Eye (tissue), 1 donor: ENCODE measurements at places on chromosomes 12 and 14.
A peak's percentile ranks its signal among the peaks of the same experiment; 100 is the strongest.

DNA sequence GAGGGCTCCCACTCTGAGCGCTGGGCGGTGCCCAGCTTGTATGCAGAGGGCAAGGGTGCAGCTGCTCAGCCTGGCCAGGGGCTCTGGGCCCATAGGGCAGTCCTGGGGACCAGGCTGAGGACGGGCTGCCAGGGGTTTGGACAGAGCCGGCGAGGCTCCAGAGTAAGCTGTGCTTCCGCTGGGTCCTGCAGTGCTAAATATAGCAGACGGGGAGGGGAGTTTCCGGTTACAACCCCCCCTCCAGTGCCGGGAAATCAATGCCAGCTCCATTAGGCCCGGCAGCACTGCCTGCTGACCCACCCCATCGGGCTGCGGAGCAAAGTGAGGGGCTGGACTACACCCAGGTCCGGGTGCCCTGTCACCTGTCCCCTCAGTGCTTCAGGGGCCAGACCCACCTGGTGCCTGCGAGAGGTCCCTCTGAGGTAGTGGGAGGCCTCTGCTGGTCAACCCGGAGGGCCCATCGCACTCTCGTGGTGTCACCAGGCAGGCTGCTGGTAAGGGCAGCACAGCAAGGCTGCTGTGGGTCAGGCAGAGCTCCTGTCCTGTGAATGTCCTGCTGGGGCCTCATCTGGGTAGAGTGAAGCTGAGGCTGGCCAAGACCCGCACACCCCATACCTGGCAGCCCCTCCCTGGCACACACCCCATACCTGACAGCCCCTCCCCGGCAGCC is 2.6 kb upstream of the JAG2 start:
- no peak for DNase-seq

GRCh38 chr14:77424862-77425261 is 1.5 kb upstream of the NOXRED1 start:
- no peak for DNase-seq

DNA sequence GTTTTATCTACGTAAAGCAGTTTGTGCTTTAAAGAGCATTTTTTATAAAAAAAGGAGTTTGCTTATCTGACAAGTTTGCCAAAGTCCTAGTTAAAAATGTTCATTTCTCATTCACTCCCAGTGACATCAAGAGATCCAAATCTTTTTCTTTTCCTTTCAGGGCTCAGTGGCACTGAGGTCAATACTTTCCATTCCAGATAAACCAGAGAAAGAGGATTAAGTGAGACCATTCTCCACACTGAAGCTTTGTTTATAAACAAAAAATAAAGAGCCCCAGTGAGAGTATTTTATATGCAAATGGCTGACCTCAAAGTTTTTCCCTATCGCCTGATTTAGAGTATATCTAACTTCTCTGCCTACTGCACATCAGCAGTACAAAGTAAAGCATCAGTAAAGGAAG is 199.8 kb downstream of the ALG10B start:
- DNase-seq = no peak

DNA sequence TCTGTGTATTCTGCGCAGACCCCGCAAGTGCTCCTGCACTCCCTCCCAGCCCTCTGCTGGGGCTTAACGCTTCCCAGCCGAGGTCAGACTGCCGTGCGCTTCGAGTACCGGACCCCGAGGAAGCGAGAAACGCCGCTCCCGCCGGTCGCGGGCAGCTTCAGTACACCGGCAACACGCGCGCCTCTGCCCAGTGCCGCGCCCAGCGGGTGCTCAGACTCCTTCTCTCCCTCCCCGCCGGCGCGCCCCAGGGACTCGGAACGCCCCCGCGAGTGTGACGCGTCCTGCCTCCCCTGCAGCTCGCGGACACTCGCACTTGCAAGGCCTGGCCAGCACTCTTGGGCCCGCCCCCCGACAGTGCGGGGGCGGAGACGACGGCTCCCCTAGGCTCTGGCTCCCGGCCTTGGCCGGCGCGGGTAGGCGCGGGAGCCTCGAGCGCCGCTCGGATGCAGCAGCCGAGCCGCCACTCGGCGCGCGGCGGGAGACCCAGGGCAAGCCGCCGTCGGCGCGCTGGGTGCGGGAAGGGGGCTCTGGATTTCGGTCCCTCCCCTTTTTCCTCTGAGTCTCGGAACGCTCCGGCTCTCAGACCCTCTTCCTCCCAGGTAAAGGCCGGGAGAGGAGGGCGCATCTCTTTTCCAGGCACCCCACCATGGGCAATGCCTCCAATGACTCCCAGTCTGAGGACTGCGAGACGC is at the start of gene PTGER2:
PTGER2 (plus strand) TSS at position 410 of the 692 bp plus-strand sequence; CDS start at position 647, 237 bp downstream.
- peak; percentile 83 for DNase-seq

DNA sequence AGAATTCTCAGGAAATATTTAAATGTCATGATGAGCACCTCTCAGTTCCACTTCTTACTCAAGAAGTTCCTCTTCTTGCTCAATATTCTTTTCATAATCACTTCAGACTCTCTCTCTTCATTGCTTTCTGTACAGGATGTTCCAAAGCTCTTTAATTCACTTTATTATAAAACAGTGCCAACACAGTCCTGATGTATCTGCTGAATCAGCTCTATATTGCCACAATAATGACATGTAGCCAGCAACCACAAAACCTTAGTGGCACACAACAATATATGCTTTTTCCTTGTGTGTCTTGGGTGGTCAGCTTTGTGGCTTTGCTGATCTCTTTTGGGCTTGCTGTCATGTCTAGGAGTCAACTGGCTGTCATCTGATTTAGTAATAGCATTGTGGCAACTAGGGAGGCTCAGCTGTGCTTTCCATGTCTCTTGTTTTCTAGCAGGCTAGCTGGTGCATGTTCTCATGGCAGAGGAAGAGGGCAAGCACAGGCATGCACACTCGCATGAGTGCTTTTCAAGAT is 52.8 kb upstream of the SLC2A13 start:
- no peak for DNase-seq

DNA sequence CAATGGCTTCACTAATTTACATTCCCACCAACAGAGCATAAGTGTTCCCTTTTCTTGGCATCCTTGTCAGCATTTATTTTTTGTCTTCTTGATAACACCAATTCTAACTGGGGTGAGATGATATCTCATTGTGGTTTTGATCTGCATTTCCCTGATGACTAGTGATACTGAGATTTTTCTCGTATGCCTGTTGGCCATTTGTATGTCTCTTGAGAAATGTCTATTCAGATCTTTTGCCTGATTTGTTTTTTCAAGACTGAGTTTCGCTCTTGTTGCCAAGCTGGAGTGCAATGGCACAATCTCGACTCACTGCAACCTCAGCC is 4.7 kb upstream of the PLD4 start:
- no peak for DNase-seq

DNA sequence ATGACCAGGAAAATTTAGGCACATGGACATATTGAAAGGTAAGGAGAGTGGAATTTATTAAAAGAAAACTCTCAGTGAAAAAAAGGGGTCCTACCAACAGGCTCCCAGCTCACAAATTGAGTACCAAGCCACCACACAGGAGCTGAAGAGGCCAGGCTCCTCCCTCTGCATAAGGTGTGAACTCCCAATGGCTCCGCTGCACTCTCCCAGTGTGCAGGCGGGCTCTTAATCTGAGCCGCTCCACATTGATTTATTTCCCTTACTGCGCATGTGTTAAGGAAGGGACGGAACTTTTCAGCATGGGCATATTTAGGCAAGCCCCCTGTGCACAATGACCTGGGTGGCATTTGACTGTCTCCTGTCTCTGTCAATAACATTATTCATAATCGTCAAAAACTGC is 68.6 kb upstream of the PLEKHG7 start:
- DNase-seq = no peak

GRCh38 chr12:62618319-62618718 is 151.7 kb downstream of the MON2 start:
- DNase-seq = no peak

GRCh38 chr12:123761841-123762714 is at the start of gene DNAH10:
Gene DNAH10 (plus strand): TSS chr12:123762301. CDS start chr12:123762337, 36 bp downstream.
- peak; percentile 73 for DNase-seq

DNA sequence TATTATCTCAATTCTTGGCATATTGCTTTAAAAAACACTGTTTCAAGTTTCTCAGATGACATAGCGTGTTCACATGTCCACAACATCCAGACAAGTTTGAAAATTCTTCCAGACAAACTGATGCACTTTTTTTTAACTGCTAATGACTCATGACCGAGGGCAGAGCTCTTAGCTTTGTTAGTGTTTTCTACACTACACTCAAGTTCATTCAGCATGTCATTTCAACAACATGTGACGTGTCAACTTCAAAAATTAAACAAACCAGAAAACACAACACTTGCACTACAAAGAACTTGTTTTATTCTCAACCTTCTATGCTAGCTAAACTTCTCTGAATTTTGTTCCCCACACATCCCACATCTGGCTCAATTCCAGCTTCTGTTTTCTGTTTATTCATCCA is 1186.3 kb upstream of the FLRT2 start:
- DNase-seq = peak; percentile 22

GRCh38 chr12:93682846-93683261 is 5.7 kb downstream of the CRADD start:
- no peak for DNase-seq

GRCh38 chr12:77720258-77720657 is 110.4 kb upstream of the NAV3 start:
- no peak for DNase-seq

GRCh38 chr14:65728604-65729003 is 316.1 kb downstream of the FUT8 start:
- DNase-seq = no peak

- DNase-seq = no peak
Measured at GRCh38 chr14:105748204-105748578, 221.8 kb downstream of the TMEM121 start.

GRCh38 chr12:43060742-43061141 is 471.2 kb upstream of the PRICKLE1 start:
- DNase-seq = peak; percentile 59

DNA sequence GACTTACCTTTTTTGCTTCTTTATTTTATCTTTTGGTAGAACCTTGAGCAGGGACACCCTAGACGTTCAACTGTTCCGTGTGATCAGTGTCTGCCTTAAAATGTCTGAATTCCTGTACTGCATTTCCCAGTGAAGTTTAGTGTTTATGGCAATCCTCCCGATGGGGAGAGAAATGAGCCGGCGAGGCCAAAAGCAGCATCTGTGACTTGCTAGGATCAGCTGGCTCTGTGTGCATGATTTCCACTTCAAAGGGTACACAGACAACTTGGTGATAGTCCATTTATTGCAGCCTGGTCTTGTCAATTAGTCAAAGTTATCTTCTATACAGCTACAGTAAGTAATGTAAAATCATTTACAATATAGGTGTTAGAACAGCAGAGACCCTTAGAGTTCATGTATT is 768.5 kb downstream of the DIO2 start:
- DNase-seq = no peak
